Activated CD8-positive, alpha-beta T cell treated with anti-CD3 and anti-CD28 coated beads for 36 hours (primary cell): ENCODE measurements at places on chromosomes 6 and 20. TPM values are rescaled to one million over a fixed set of nuclear protein-coding genes. Genes with fewer than 3 reads are reported as not detected.

Gene NPBWR2
- not detected for total RNA-seq

Gene CAGE1
- 0.11 TPM for total RNA-seq

Gene PPP1R11
- total RNA-seq: 33.8 TPM

Gene MLN
- not detected for total RNA-seq

Gene IRF4
- total RNA-seq: 439 TPM

Gene BPIFA1
- total RNA-seq: not detected

Gene MYL9
- total RNA-seq: not detected

Gene PHACTR1
- total RNA-seq: not detected

Gene PERP
- total RNA-seq: 4.5 TPM

Gene BMP5
- total RNA-seq: not detected

Gene MTFR2
- 20.9 TPM for total RNA-seq

Gene OOEP
- not detected for total RNA-seq

Gene TCP11
- not detected for total RNA-seq

Gene TPBG
- not detected for total RNA-seq

Gene WFDC5
- total RNA-seq: not detected
